Stimulated activated CD4-positive, alpha-beta T cell treated with anti-CD3 and anti-CD28 coated beads, Interleukin-4, amount 100 ng/mL, for 24 hours (primary cell): ENCODE measurements at places on chromosomes 16 and 17.

- no peak for DNase-seq
These were observed 10.9 kb upstream of the HS3ST6 start for GRCh38 chr16:1929105-1929504.

GRCh38 chr16:65644821-65645220, 523.0 kb upstream of the CDH11 start:
- no peak for DNase-seq

DNA sequence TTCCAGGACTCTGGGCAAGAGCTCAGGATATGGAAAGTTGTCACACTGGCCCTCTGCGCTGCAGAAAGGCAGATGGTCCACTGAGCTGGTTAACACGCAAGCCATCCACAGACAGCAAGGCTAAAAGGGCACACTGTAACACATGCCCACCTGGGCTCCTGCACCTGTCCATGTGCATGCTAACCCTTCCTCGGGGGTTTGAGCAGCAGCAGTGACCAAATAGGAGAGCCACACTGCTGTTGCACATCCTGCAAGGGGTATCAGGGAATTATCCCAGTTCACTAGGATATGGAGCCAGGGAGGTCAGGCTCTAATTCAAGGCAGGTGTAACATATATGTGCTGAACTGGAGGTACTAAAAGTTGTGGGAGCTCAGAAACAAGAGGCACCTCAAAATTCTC, 471.0 kb upstream of the CDH5 start:
- DNase-seq = no peak

GRCh38 chr17:21171970-21172510, 41.9 kb downstream of the TMEM11 start:
- no peak for DNase-seq

DNA sequence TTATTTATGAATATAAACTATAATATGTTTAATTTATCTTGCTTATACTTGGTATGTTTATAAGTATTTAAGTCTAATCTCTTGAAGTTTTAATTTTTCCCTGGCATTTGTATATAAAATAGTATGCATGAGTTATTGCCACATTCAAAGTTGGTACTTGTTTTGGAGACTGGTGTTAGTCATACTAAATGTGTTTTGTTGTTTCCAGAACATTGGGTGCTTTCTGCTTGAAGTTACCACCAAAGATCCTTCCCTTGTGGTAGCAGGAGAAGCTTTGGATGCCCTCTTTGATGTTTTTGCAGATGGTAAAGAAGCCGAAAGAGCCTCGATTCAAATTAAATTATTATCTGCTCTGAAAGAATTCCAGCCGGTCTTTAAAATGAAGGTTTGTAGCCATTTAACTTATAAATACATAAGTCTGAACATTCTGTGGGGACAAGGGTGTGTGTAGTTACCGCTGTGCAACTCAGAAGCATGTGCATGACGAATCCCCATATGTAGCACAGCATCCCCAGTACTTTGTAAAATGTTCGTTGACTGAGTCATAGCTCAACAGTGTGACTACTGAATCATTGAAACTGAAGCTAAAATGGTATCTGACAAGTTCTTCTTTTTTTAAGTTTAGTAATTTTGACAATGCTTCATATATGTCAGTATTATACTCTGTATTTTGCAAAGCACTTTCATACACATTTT, 36.4 kb downstream of the HEATR3 start:
- no peak for DNase-seq

DNA sequence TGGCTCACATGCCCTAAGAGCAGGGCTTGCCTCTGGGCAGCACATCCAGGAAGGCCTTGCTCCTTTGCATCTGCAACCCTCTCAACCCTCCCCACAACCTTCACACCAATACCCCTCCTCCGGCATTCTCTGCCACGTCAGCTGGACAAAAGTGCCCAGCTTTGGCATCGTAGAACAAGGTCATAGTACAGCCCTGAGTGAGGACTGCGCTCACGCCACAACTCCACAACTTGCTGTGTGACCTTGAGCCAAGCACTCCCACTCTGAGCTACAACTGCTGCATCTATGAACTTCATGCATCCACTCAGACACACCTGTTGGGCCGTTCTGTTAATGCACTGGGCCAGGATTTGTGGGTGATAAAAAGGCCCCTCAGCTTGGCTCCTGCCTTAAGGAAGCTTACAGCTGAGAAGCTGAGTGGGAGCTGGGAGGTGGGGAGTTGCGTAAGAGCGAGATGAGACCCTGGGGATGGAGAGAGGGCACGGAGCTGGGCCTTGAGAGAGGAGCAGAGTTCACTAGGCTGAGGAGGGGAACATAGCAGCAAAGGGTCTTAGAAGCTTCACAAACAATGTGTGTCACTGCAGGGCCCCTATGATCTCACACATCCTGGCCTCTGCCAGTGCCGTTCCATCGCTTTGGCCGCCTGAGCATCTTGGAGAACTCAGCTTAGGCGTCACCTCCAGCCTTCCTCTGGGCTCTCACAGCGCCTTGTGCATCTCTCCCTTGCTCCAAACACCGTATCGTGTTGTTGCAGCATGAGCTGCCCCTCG, 8.6 kb upstream of the MRC2 start:
- no peak for DNase-seq

DNA sequence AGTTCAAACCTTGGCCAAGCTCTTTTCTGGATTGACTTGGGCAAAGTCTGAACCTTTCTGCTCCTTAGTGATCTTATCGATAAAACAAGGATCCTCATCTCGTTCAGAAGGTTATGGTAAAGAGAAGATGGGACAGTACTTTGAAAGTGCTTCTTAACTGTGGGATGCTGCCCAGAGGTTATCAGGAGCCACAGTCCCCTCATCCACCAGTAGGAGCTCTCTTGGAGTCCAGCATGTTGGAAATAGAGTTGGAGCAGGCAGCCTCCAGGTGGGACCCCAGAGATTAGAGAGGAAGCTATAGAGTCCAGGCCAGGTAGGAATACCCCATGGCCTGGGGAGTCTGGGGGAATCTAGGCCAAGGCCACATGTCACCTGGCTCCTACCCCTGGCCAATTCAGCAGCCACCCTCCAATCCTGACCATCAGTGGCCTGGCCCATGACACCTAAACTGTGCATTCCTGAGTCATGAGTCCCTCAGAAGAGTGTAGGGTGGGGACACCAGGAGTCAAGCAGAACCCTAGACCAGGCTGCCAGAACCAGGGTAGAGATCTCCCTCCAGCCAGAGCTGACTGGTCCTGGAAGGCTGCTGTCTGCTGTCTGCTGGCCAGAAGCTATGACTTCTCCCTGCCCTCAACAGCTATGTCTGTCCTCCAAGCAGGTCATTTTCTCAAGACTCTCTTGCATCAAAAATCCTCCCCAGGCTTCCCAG, 144.3 kb downstream of the AIPL1 start:
- DNase-seq = no peak

DNA sequence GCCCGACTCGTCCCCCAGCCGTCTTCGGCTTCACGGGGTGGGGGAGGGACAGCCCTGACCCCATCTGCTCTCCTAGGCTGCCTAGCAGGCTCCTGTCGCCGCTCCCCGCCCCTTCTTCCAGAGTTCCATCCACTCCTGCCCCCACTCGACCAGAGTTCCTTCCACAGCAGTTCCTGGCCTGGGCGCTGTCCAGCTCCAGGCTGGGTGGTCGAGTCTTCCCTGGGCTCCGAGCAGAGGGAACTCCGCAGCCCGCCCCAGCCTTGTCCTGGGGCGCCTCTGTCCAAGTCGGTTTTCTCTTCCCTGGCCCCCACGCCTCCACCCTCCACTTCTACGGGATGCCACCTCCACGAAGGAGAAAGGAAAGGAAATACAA, 1.4 kb downstream of the PYY start:
- DNase-seq = no peak

- DNase-seq = no peak
These were observed 197.4 kb downstream of the ZNF423 start for GRCh38 chr16:49658531-49658930.

DNA sequence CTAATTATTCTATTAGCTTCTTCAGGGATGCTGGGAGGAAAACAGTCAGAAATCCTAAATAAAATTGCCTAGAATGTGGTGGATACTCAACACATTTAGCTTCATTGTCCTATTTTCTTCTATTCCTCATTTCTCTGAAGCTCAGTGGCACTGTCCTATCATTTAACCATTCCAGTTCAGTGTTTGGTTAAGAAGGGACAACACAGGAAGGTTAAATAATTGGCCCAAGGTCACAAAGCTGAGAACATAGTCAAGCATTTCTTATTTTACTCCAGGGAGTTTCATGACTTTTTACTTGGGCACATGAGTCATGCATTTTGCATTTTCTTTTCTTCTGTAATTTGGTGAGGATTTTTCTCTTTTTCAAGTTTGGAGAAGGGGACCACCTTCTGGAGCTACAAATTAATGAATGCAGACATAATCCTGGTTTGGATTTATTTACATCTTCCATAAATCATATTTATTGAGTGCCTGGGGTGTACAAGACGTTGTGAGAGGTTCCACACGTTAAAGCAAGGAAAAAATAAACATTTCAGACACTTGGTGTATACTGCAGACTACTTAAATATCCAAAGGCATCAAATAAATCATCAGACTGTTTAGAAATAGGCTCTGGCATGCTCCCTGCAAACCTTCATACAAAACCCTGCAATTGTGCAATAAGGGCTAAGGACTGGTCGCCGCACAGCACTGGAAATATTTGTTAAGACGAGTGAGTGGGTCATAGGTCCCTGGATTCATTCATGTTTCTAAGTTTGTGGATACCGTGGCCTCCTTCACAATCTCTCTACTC, 263.9 kb downstream of the MAF start:
- DNase-seq = no peak

DNA sequence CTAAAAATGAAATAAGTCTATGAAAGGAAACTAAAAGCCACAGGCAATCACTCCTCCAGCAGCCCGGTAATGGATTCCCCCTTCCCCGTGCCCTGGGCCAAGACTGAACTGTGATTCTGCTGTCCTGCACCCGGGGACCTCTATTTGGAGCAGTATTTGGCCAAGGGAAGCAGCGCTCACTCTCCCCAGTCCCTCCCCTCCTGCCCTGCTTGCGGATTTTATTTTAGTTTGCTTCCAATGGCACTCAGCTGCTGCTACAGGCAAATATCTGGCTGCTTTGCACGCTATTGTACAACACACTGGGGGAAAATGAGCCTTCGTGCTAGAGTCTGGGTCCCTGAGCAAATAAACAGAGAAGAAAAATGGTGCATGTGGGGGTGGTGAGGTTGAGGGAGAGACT, 975.7 kb upstream of the RBFOX1 start:
- DNase-seq = no peak

DNA sequence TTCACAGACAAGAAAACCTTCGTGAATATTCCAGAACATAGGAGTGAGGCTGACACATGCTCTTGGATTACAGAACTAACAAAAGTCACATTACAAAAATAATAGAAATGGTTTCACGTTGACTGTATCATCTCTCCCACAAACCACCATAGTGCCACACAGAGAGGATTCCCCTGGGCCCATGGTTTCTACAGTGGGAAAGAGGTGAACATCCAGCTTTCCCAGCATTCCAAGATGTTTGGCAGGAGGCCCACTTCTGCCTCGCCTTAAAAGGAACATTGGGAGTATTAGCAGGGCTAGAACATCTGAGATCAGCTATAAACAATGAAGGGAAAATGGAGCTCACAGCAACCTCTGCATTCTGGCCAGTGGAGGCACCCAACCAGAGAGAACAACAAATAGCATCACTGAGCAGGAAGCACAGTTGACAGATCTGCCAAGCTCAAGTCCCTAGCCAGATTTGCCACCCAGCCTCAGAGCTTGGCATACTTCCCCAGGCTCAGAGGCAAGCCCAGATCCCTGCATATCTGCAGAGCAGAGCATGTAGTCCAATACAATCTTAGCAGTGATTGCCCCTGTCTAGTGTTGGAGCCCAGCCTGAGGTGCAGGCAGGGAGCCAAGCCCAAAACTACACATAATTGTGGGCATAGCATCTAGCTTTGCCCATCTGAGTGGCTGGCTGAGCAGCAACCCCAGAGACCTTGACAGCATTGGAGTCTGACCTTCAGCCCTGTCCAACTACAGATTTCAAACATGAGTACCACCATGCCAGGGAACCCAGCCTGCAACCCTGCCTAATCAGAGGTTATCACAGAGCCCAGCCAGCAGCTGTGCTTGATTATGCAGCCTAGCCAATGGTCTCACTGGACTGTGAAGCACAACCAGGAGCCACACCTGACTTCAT, 260.4 kb downstream of the CEP112 start:
- DNase-seq = no peak

- no peak for DNase-seq
These were observed 77.0 kb downstream of the CDH11 start for GRCh38 chr16:65044873-65045272.

DNA sequence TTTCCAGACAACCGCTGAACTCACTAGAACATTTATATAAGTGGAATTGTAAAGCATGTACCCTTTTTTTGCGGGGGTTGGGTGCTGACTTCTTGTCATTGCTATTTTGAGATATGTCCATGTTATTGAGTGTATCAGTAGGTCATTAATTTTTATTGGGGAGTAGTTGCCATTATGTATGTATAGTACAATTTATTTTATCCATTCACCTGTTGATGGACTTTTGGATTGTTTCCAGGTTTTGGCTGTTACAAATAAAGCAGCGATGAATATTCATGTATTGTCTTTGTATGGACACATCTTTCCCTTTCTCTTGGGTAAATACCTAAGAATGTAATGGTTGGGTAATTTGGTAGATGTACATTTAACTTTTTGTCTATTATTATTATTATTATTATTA, 12.7 kb downstream of the NFATC3 start:
- DNase-seq = no peak

GRCh38 chr17:77798481-77798880, 160.0 kb upstream of the TNRC6C start:
- DNase-seq = no peak

DNA sequence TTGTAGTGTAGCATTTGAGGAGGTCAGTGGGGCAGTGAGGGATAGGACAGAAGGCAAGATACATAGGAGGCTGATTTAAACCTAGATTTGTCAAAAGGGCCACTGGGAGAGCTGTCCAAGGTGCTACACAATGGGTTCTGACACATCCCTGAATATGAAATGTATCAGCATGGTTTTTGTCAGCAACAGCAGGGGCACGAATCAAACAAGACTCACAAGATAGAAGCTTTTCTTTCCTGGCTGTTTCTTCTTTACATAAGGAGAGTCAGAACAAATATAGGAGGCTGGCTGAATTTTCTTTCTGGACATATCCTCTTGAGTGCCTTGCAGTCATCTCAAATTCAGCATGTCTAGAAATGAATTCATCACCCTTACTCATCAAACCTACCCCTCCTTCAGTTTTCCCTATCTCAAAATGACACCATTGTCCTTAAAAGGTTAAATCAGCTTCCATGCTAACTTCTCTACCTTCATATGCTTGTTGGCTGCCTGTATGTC, 130.5 kb downstream of the NPIPB5 start:
- DNase-seq = no peak

- no peak for DNase-seq
These were observed 5.5 kb downstream of the CCDC42 start for GRCh38 chr17:8739097-8739496.
